CD4-positive, alpha-beta T cell (primary cell): ENCODE measurements at places on chromosomes 4 and X. TPM values are rescaled to one million over a fixed set of nuclear protein-coding genes. Genes with fewer than 3 reads are reported as not detected.

Gene UCP1
- not detected for total RNA-seq

Gene POU3F4
- total RNA-seq: not detected

Gene BEX4
- 61.0 TPM for total RNA-seq

Gene GPR82
- total RNA-seq: not detected

Gene PRPS2
- 17.7 TPM for total RNA-seq

Gene RNF212
- total RNA-seq: 5.6 TPM

Gene SPACA5
- total RNA-seq: not detected

Gene SYN1
- 0.27 TPM for total RNA-seq

Gene ZCCHC18
- total RNA-seq: 2.9 TPM

Gene PFKFB1
- total RNA-seq: 0.49 TPM

Gene PWWP3B
- total RNA-seq: not detected

Gene GNRHR
- total RNA-seq: not detected

Gene MTMR8
- total RNA-seq: 2.3 TPM

Gene ZNF81
- 5.1 TPM for total RNA-seq

Gene NUDT11
- total RNA-seq: 0.20 TPM

Gene USP17L13
- total RNA-seq: not detected

Gene COX7B
- total RNA-seq: 117 TPM

Gene CNOT6L
- total RNA-seq: 216 TPM

Gene GLOD5
- total RNA-seq: not detected

Gene POLN
- total RNA-seq: 2.1 TPM

Gene NEIL3
- total RNA-seq: 0.25 TPM

Gene ZNF185
- total RNA-seq: 1.5 TPM

Gene PLK4
- 3.4 TPM for total RNA-seq

Gene SPP1
- not detected for total RNA-seq

Gene NDNF
- total RNA-seq: 0.25 TPM

Gene PRDM8
- 4.2 TPM for total RNA-seq

Gene ANXA10
- total RNA-seq: not detected

Gene SLC34A2
- total RNA-seq: not detected

Gene IQSEC2
- total RNA-seq: 2.2 TPM
